CD4-positive, alpha-beta T cell treated with Interleukin-15 for 4 hours (primary cell): ENCODE measurements at places on chromosomes 16 and 17.

DNA sequence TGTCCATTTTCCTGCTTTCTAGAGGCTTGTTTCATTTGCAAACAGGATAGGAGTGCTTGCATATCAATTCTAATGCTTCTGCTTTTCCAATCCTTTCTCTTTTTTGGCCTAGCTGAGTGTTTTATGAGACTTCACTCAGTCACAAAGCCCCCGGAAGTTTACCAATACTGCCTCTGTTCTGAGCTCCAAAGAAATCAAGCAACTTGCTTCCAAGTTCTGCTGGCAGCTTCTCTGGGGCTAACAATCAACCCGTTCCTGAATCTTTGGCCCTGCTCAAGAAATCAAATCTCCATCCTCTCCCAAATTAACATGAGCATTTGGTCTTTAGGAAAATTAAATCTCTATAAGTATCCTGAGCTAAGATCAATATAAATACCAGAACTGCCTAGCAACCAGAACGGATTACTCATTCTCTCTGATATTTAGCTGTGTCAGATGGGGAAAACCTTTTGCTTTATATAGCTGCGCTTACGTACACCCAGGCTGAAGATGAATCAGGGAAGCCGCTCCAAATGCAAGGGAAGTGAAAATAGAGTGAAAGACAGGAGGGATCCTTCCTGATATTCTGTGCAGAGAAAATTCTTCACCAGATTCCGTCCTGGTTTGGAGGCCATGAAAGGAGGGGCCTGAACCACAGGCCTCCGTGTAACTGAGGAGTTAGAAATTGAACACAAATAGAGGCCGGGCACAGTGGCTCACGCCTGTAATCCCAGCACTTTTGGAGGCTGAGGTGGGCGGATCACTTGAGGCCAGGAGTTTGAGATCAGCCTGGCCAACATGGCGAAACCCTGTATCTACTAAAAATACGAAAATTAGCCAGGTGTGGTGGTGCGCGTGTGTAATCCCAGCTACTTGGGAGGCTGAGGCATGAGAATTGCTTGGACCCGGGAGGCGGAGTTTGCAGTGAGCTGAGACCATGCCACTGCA is 23.3 kb upstream of the GRB2 start:
- no peak for DNase-seq

DNA sequence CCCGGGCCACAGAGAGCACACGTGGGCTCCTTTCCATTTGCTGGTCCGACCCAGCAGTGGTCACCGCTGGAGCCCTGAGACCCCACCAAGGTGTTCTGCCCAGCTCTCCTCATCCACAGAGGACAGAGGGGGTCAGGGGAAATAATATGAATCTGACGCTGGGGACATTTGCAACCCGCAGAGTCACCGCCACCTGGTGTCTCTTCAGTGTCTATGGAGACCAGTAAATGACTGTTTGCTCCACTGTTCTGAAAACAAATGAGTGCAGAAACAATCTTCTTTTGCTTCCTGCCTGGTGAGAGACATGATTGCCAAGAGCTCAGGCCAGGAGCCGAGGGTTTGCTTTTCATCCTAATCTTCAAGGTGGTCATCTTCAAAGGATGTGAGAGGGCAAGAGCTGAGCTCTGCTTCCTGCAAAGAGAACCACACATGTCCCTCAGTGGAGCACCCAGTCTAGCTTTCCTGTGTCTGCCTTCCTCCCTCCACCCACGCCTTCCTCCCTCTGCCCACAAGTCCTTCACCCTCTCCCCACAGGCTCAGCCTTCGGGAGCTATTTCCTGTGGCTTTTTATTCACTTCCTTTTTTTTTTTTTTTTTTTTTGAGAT is 14.7 kb upstream of the KLHDC4 start:
- peak; percentile 25 for DNase-seq

GRCh38 chr17:16281351-16281750 is 64.3 kb downstream of the PIGL start:
- DNase-seq = no peak

DNA sequence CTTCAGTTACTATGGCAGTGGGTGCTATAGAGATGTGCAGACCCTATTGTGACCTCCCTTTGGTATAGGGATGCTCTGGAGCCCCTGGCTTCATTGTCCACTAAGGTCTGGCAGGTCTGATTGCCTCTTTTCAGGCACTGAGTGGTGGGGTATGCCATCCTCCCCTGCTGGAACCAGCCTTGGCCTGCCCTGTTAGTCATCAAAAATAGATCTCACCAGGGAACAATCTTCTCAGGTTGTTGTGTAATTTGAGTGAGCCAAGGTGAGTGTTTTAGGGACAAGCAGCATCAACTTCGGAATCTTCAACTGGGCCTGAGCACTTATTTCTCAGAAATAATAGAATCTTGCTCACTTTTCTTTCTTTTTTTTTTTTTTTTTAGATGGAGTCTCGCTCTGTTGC is 19.6 kb downstream of the HMOX2 start:
- no peak for DNase-seq

DNA sequence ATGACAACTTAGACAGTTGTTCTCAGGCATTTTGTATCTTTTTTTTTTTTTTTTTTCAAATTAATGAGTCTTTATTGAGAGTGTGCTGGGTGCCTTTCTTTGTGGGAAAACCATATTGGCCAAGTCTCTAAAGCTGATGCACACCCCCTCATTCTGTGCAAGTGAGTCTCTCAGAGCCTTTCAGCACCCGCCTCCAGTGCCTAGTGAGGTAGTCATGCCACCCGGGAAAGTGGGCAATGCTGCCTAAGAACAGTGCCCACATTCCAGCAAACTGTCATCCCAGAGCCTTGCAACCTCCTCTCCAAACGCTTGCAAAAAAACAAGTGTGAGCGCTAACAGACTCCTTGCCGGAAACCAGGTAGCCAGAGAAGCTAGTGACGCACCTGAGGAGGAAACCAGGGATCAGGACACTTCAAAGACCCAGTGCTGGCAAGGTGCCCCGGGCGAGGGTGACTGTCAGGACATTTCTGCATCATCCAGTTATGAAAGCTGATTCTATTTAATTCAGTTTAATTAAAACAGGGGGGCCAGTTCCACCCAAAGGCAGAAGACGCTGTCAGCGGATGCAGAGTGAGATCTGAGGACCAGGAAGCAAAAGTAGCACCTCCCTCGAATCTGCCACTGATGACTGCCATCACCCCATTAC is 34.9 kb downstream of the SMARCE1 start:
- DNase-seq = peak; percentile 87

DNA sequence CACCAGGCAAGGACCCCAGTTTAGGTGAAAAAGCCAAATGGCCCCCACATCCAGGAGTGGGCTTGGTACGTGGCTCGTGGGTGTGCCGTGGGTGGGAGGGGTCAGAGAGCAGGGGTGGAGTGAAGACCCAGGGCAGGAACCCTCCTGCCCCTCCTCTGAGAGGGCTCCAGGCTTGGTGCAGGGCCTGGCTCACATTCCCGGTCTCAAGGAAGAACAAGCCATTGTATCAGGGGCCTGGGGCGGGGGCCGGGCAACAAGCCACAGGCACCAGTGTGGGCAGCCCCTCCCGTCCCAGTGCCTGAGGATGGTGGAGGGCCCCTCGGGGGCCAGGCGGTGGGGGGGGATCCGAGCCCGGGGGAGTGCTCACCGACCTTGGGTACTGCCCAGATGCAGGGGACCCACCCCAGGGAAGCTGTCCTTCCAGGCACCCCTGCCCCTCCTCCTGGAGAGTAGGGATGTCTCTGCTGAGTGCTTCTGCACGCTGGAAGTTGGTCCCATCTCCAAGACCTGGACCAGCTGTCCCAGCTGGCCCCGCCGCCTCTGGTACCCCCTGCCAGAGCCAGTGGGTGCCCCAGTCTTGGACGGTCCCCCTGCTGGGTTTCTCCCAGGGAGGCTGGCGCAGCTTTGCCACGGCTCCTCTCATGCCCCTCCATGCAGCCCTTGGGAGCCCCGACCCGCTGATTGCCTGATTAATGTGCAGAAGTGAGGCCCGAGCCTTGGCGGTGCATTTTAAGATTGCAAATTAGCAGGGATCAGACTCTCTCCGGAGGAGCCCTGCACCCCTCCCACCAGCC is 83.7 kb downstream of the RTN4RL1 start:
- DNase-seq = no peak

- no peak for DNase-seq
Observed at GRCh38 chr17:42697108-42697811, 14.9 kb downstream of the CNTNAP1 start.

GRCh38 chr17:64329588-64329987 is 61.1 kb downstream of the PECAM1 start:
- no peak for DNase-seq

- DNase-seq = peak; percentile 26
Observed at GRCh38 chr16:88754912-88755744, 29.9 kb downstream of the PIEZO1 start.

GRCh38 chr16:10708969-10709368 is 14.2 kb upstream of the TEKT5 start:
- no peak for DNase-seq

DNA sequence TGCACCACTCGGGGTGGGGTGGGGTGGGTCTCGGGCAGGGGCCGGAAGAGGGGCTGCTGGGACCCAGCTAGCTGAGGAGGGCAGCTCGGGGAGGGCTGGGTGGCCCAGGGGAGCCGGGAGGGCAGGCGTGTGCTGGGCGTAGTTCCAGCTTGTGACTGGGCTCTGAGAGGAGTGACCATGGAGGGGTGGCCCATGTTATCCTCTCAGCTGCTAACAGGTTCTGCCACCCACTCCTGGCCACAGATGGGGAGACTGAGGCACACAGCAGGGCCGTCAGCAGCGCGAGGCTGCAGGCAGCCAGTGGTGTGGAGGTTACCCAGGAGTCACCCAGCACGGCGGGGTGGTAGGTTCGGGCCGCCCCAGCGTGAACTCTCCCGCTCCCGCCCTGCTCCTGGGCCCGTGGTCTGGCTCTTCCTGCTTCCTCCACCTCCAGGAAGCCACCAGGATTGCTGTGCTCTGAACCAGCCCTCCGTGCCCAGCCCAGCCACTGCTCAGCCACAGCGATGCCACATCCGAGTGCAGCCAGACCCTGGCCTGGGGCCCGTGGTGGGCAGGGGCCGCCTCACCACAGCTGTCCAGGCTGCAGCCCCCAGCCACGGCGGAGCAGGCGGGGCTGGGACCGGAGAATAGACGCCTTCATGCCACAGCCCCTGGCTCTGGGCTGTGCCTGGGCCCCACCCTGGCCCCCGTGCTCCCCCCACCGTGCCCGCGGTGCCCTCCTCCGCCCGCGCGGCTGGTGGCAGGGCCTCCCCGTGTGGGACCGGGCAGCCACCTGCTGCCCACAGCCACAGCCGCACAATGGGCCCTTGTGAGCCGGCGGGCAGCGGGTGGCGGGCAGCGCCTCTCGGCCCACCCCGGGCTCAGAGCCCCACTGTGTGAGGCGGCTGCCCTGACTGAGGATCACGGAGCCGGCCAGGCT is 26.3 kb upstream of the SSTR5 start:
- DNase-seq = no peak

DNA sequence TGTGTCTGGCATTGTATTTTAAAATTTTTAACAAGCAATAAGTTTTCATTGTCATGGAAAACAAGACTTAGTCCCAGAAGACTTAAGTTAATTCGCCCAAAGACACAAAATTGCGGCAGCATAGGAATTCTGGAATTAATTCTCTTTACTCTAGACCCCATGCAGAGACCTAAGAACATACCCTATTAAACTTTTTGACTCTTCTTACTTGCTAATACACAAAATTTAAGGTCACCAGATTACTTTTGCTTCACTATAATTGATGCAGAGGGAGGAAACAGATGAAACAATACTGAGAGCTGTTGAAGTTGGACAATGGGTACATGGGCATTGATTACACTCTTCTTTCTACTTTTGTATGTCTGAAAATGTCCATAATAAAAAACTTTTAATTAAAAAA is 12.6 kb downstream of the HELZ start:
- no peak for DNase-seq

- no peak for DNase-seq
Observed at GRCh38 chr17:10224582-10225195, 26.3 kb upstream of the GAS7 start.

DNA sequence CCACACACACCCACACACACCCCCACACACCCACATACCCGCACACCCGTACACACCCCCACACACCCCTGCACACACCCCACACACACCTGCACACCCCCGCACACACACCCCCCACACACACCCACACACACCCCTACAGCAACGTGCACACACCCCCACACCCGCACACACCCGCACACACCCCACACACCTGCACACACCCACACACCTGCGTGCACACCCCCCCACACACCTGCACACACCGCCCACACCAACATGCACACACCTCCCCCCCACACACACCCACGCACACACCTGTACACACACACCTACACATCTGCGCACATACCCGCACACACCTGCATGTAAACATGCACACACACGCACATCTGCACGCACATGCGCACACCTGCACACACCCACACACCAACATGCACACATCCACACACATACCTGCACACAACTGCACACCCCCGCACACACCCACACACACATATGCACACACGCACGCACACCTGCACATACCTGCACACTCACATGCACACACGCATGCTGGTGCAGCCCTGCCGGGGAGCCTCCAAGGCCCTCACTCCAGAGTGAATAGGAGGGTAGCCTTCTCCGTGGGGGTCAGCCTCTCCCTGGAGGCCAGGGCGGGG is 7.5 kb downstream of the ASPSCR1 start:
- no peak for DNase-seq

DNA sequence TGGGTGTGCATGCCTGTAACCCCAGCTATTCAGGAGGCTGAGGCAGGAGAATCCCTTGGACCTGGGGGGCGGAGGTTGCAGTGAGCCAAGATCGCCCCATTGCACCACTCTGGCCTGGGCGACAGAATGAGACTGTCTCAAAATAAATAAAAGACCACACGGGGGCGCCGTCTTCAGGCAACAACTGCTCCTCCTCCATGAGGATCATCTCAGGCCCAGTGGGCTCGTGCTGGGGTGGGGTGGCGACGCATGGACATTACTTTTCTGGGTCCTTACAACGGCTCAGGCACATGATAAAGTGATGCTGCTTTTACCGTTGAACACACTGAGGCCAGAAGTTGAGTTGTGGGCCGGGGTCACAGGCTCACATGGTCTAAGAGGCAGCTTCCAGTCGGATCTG is 56.2 kb downstream of the PRMT7 start:
- DNase-seq = peak; percentile 27

GRCh38 chr16:430904-431303 is 5.5 kb downstream of the RAB11FIP3 start:
- no peak for DNase-seq

DNA sequence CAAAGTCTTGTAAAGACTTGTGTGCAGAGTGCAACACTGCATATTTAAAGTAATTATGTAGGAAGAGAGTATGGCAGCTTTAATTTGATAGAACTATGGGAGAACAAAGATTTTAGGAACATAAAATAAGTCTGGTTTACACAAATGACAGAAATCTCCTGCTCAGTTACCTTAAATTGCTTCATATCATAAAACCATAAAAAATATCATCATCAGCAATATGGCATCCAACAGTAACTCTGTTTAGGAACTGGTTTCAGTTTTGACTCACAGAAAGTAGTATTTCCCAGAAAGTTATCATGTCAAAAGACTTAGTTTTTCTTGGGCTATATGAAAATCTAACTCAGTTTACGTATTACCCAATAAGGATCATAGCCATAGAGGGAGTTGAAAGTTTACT is 292.1 kb upstream of the PMFBP1 start:
- DNase-seq = no peak

- DNase-seq = no peak
Observed at GRCh38 chr17:39177256-39177655, 11.3 kb upstream of the ARL5C start.

GRCh38 chr17:38456031-38456815 is 28.0 kb downstream of the ARHGAP23 start:
- no peak for DNase-seq

GRCh38 chr16:80924372-80924978 is 82.2 kb downstream of the CMC2 start:
- peak; percentile 11 for DNase-seq
